AG04449 (cell line): ENCODE measurements at places on chromosomes 6 and 20.
A peak's percentile ranks its signal among the peaks of the same experiment; 100 is the strongest.

- DNase-seq = no peak
Observed at GRCh38 chr6:11381801-11382513, 149.5 kb upstream of the NEDD9 start.

DNA sequence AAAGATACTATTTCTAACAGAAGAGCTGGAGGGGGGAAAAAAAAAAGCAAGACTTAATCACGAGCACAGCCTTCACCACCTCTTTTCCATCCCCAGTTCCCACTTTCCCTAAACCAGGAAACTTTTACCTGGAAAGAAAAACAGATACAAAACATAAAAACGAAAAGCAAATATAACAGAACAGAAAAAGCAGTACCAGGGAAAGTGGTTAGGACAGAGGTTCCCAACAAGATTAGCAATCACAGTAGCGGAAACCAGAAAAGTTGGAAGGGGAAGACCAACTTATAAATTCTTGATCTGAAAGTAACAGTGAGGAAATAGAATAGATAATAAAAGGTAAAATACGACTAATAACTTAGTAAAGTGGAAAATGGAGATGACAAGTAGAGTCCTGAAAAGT, 1.2 kb downstream of the DDX39B start:
- DNase-seq = no peak

DNA sequence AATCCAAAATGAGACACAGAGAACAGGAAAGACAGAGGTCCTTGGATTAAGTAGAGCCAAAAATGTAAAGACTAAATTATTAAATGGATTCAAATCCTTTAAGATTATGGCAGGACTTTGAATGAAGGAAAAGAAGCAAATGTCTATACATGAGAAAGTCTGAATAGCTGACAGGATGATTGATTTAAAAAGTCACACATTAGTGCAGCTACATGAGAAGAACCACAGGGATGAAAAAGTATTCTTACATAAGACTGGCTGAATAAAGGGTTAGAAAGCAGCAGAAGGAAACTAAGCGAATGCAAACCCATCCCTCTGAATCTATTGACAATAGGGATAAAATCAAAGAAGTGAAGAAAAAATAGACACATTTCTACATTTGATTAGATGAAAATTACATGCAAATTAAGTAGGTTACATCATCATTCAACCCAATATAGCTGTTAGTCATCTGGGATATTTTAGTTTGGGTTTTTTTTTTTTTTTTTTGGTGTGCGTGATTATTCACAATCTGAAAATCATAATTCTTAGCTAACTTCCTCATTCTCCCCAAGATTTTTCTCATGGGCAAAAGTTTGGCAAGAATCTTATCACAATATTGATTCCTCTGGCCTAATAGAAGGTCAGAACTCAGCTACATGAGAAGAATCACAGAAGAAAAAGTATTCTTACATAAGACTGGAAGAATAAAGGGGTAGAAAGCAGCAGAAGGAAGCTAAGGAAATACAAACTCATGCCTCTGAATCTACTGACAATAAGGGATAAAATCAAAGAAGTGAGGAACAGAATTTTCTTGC, 845.4 kb downstream of the HACE1 start:
- DNase-seq = no peak

- no peak for DNase-seq
Observed at GRCh38 chr6:25239059-25239458, 40.1 kb upstream of the CARMIL1 start.

DNA sequence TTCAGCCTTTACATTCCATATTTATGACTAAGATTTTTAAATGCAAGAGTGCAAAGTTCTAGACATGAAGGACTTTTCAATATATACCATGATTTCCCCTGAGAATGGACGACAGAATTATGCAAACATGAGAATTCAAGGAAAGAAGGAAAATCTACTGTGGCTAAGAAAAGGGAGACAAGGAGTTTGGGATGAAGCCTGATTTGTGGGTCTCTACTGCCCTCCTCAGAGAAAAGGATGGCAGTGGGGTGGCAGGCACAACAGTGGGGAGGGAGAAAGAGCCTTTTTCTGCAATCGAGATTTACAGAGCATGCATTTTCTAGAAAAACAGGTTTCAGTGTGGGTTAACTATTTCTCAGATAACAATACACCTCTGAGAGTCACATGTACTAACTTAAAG, 466.9 kb upstream of the NRSN1 start:
- no peak for DNase-seq

GRCh38 chr6:100948381-100949133, 67.4 kb upstream of the ASCC3 start:
- no peak for DNase-seq

DNA sequence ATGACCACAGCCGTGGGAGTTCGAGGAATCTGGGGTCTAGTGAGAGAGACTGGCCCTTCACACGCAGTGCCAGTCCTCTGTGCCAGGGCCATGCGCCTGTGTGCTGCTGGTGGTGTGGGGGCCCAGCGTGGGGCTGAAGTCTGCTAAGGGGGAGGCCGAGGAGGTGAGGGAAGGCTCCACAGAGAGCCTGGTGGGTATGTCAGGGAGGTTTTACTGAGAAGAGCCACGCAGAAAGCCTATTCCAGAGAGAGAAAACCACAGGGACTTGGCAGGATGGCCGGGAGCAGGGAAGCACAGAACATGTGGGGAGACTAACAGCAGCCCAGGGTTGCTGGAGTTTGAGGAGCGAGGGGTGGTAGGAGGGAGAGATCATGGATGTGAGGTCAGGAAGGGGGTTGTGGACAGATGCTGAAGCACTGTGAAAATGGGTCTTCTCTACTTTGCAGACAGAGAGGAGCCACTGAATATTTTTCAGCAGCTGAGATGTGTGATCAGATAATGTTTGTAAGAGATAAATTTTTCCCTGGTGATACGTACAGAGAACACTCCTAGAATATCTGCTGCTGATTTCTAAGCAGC, 35.3 kb downstream of the DUSP22 start:
- no peak for DNase-seq

DNA sequence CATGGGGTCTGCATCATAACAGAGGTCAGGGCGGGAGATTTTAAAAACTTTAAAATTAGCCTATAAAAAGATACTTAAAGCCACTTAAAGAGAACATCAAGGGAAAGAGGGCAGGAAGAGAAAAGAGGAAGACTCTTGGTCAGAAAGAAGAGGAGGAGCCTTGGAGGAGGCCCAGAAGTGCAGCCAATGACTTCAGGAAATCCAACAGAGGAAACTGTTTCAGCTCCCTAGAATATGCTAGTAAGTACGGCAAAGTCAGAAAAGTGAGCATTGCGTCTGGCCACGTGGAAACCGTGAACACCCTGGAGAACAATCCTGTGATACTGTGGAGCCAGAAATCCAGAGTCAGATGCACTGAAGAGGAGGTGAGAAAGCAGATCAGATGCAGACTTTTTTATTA, 22.5 kb upstream of the NHSL1 start:
- DNase-seq = no peak

DNA sequence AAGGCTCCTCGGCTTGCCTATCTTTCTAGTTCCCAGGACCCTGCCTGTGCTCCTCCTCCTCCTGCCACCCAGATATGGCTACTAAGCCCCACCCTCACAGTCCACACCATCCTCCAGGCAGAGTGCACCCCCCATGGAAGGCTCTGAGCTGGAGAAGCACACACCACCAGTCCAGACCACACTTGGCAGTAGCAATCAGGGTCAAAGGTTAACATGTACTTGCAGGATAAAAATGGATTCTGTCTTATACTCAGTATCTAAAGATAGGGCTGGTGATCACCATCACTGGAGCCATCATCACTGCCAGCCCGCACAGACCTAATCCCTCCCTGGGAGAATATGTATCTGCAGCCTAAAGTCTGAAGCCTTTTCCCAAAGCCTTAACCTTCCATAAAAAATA, 83.4 kb downstream of the PRKN start:
- DNase-seq = no peak

DNA sequence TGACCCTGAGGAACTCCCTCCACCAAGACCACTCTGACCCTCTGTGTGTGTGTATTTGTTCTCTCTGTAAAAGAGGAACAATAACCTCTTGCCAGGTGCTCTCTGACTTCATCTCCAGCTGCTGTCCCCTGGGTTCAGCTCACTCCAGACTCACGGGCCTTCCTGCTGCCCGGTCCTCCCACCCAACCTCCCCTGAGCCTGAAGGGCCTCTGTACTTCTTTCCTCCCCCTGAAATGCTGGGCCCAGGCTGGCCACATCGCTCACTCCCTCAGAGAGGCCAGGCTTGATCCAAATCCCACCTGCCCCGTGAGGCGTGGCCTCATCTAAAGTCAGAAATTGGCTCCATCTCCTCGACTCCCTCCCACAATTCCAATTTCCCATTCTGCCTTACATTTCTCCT, 202.4 kb downstream of the PRKN start:
- no peak for DNase-seq

DNA sequence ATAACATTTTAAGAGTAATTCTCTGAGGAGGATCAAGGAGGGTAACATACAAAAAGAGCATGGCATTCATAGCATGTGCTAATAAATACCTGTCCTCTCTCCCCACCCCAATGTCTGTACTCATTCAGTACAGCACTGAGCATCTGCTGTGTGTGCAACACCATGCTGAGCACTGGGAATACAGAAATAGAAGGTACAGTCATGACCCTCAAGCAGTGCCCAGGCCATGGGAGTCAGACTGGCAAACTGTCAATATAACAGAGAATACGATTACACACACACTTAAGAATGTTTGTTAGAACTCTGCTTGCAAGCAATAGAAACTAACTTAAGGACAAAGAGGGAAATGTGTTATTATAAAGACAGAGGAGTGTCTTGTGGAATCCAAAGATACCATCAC, 24.7 kb upstream of the ZFAND3 start:
- no peak for DNase-seq

DNA sequence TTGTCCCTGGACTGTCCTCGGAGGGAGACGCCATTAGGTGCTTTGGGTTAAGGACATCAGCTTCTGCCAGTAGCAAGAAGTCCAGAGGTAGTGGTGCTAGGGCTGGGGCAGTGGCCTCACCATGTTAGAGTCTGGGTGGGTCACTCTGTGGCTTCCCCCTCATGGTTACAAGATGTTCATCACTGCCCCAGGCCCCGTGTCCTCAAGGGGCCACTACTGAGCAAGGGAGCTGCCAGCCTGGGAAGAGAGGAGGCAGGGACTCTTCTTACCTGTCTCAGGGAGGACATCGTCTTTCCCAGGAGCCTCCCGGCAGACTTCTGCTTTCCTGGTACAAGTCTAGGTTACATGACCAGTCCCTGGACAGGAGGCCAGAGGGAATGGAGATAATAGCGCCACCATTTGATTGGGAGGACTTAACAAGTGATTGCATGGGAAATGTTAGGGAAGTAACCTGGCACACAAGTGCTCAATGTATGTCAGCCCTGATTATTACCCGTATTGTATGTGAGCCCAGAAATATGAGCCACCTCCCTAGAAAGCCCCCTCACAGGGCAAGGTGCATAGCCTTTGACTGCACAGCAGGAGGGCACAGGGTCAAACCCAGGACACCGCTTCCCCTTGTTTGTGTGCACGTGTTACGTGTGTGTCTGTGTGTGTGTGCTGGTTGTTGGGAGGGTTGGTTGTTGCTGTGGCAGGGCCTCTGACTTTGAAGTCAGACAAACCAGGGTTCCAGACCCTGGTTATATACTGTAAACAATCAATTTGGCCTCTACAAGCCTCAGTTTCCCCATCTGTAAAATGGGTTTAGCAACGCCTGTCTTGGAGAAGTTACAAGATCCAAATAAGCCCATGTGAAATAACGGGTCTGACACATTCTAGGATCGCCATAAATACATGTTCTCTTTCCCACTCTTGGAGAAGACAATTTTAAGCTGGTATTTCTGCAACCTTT, 30.0 kb downstream of the SIRPA start:
- DNase-seq = no peak

DNA sequence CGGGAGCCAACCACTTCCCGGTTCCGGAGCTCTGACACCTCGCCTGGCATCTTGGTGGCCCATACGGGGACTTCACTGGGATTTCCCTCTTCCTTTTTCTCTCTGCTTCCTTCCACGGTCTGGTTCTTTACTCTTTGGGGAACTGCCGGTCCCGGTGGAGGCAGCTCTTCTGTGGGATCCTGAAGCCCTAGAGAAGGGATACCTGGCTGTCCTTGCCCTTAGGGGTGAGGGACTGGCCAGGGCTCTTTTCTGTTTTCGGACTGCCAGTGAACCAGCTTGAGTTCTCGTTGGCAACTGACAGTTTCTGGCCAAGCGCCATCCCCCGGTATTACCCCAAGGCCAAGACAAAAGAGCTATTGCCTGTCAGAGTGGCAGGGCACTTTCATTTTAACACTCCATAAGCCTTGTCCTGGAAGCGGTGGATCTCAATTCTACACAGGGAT, 880 bp upstream of the CPXM1 start:
- DNase-seq = no peak

- no peak for DNase-seq
Observed at GRCh38 chr6:138806889-138807288, 11.0 kb downstream of the ECT2L start.

DNA sequence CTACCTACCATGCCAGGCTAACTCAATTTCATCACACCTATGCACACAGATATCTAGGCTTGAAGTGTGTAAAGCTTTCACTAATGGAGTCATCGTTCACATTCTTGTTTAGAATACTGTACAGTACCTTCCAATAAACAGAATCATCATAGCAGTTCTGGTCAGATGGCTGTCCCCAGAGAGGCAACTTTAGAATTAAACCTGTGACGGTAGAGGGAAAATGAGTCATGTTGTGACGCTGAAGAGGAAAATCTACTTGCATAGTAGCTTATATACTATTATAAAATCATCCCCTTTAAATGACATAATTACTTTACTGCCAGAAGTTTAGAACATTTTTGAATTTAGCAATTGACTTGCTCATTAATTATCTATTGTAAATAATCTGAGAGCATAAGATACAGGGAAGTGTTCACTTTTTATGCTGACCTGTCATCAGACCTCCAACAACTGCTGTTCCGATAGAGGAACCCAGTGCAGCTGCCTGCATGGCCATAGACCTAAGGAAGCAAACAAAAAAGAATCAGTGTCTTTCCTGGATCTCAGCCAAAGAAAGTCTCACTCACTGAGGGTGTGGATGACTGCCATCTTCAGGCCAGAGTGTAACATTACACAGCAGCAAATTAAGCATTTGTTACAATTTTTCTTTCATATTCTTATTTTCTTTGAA, 29.8 kb downstream of the RHAG start:
- peak; percentile 29 for DNase-seq

DNA sequence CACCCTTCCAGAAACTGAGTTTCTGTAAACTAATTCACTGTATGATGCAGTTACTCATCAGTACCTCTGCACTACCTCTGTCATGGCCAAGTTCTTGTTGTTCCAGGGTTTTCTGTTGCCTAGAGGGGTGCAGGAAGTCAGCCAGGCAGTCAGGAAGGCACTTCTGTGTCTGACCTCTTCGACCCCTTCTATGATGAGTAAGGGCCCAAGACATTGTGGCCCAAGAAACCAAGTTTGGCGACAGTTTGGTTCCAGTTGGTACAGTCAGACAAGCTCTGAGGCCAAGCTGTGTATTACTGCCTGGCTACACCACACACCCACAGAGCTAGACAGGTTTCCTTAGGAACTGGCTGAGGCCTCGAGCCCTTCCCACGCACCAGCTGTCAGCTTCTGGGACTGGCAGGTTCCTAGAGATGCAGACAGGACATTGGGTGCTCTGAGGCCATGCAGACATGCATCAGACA, 41.2 kb downstream of the TRAF3IP2 start:
- DNase-seq = no peak

DNA sequence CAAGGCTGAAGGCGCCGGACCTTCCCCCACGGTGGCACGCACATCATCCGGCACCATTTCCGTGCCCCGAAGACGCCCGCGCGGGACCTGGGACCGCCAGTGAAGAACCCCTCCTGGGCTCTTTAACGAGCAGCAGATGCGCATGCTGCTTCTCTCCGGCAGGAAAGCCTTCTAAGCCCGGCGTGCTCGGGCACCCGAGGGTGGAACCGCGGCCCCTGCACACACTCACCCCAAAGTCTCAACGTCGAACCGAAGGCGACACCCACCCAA, 240 bp downstream of the FOXQ1 start:
- DNase-seq = no peak

- DNase-seq = no peak
Observed at GRCh38 chr6:150001295-150002008, 23.9 kb downstream of the RAET1L start.
